ENCODE measurements at places on chromosomes 16 and 17.

GRCh38 chr17:2694381-2695242 is 17.0 kb downstream of the CLUH start:
- DNase-seq = no peak

DNA sequence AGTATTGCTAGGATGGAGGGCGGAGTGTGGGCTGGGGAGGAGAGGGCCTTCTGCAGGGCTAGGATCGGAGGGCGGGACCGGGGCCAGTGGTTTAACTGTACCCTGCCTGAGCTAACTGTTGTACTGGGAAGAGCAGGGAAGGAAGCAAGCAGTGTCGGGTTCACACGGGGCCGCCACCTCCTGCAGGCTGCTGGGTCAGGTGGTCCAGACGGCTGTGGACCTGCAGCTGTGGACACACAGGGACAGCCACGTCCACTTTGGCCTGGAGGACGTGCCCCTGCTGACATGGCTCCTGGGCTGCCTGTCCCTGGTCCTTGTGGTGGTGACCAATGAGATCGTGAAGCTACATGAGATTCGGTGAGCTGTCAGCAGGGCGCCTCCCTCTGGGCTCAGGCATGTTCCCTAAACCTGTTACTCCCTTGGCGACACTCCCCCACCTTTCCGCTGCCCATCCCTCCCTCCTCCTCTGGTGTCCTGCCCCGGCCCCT is 16.6 kb downstream of the CASKIN2 start:
- DNase-seq = no peak

DNA sequence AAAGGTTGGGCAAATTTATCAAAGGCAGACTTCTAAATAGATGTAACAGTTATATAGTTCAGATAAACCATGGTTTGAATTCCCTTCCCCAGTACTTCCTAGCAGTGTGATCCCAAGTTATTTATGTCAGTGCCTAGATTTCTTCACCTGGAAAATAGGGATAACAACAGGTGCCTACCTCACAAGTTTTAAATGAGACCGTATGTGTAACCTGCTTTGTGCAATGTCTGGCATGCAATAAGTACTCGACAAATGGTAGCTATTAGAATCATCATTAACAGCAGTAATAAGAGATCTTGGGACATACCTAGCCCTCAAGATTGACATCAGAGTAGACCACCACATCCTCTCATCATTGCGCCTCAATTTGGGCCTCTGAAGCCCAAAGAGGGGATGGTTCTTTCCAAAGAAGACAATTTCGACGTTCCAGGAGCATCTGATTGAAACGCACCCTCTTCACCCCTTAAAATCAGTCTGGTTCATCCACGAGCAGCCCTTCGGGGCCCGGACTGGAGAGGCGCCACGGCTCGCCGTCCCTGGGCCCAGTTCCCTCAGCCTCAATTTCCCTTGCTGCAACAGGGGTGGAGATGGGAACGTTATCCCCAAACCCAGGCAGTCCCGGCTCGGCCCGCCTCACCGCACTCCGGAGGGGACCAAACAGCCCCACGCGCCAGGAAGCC is 541 bp downstream of the ACACA start:
- DNase-seq = no peak

GRCh38 chr17:68734931-68735330 is 133.8 kb upstream of the FAM20A start:
- DNase-seq = no peak

- DNase-seq = no peak
Measured at GRCh38 chr17:81868674-81869220, 2.4 kb downstream of the ARHGDIA start.

- no peak for DNase-seq
Measured at GRCh38 chr16:27236635-27237218, 31.8 kb downstream of the NSMCE1 start.

DNA sequence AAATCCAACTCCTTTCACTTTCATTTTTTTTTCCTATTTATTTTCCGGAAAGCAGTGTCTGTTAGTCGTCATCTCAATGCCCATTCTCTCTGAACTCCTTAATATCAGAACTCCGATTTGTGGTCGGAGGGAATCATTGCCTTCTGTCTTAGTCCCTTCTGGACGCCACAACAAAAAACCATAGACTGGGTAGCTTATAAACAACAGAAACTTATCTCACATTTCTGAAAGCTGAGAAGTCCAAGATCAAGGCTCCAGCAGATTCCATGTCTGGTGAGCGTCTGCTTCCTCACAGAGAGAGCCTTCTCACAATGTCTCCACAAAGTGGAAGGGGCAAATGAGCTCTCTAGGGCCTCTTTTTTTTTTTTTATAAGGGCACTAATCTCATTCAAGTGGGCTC is 296.6 kb upstream of the CDH11 start:
- DNase-seq = no peak

GRCh38 chr16:57969451-57970123 is 1.3 kb downstream of the CNGB1 start:
- no peak for DNase-seq

DNA sequence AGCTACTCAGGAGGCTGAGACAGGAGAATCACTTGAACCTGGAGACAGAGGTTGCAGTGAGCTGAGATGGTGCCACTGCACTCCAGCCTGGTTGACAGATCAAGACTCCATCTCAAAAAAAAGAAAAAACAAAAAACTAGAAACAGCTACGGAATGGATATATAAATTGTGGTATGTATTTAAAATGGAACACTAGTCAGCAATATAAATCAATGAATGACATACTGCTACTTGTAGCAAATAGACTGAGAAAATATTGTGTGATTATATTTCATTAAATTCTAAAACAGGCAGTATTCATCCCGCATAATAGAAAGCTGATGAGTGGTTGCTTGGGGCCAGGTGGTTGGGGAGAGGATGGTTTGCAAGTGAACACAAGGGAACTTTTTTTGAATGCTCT is 261.7 kb downstream of the BCAS3 start:
- no peak for DNase-seq

DNA sequence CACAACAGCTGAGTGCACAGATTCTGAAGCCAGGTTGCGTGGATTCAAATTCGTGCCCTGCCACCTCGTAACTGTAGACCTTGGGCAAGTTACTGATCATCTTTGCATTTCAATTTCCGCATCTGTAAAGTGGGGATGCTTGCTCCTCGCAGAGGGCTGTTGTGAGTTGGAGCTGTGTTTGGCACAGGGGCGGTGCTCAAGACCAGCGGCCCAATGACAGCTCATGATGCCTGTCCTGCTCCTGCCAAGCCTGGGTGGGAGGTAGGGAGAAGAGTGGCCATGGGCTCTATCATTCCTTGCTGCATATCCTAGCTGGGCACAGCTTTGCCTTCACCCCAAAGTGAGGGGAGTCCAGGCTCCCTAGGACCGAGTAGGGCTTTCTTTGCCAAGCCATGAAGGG is 12.6 kb downstream of the NXPH3 start:
- DNase-seq = no peak

GRCh38 chr17:7022781-7023571 is at the start of gene BCL6B:
TSS of gene BCL6B (plus strand) at chr17:7023050. CDS start at chr17:7023672, 622 bp downstream.
- no peak for DNase-seq

Measured in T-helper 9 cell (primary cell).